ENCODE measurements at places on chromosomes 12 and 14. TPM values are rescaled to one million over a fixed set of nuclear protein-coding genes. Genes with fewer than 3 reads are reported as not detected.

DNA sequence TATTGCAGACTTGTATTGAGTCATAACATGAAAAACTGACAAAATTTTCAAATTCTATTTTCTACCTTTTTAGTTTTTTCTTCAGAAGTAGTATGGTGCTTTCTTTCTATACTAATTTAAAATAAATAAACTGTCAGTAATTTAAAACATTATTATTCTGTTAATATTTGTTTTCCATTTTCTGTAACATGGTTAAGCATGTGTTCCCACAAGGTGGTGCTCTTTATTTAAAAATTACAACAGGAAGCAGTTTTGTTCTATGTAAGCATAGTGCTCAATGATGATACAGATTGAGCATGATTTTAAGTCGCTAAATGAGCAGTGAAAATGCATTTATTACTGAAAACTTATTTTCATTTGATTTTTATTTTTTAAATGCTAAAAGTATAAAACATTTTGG lies 114.6 kb downstream of the PPFIA2 start:
- DNase-seq: no peak

GRCh38 chr12:102479099-102479885 lies 1.1 kb downstream of the IGF1 start:
- no peak for DNase-seq

DNA sequence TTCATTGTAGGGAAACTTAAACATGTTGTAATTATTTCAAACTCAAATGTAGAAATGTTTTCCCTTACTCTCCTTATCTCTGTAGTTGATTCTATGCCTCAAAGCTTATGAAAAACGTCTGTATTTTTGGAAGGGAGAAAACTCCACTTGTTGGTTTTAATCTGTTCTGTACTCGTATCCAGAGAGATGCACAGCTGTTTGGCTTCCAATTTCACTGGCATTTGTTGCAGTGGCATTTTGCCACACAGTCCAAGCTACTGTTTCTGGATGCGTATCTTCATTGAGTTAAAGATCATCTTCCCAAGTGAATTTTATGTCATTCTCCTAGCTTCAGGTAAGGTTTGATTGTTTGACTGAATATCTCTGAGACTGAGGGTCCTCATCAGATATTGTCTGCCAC lies 481.4 kb downstream of the TRHDE start:
- DNase-seq: no peak

GRCh38 chr12:81956468-81956860 lies 197.3 kb upstream of the PPFIA2 start:
- no peak for DNase-seq

PELI2 gene
- 28.9 TPM for total RNA-seq

GRCh38 chr14:24475261-24475660 lies 32.7 kb upstream of the SDR39U1 start:
- DNase-seq: no peak

DNA sequence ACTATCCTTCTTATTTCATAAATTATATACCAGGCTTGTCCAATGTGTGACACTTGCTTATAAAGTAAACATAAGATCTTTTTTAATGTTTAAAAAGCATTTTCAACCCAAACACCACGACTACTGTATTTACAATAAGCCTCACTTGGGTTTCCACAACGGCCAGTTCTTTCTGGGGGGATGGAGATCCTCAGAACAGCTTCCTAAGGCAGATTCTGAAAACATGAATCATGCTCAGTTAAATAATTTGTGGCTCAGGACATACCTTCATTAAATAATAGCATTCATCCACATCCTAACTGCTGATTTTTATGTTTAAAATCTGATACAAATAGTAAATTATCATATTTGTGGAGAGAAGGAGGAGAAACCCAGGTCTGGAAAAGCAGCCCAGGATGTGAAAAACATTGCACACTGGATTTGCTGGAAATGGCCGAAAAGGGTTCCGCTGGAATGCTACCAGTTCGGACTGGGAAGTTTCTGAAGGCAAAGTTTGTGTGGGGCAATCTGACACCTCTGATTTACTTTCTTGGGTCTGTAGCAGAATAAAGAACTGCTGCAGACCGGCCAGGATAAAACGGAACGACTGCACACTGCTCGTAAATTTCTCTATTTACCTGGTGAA lies 597 bp downstream of the GLT8D2 start:
- no peak for DNase-seq

SCN8A gene
- total RNA-seq: 4.1 TPM

- DNase-seq: no peak
Observed at GRCh38 chr14:80491131-80491530, 279.8 kb upstream of the DIO2 start.

- DNase-seq: no peak
Observed at GRCh38 chr12:52910248-52910883, 5.5 kb upstream of the KRT8 start.

- peak; percentile 47 for DNase-seq
Observed at GRCh38 chr14:80213602-80214001, 2.3 kb upstream of the DIO2 start.

PLEKHG7 gene
- total RNA-seq: 1.0 TPM

DNA sequence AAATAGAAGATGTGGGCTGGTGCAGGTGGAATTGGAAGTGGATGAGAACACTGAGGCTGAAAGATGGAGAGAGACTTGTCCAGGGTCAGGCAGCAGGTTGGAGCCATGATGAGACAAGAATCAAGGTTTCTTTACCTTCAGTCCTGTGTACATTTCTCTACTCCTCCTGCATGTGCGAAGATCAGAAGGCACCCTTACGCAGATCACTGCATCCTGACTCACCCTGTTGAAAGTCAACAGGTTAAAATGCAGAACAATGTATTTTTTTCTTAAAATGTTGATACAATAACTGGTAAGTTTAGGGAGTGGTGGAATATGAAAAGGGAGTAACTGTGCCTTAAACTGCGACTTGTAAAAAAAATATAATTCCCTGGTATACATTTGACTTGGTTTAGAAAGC lies 47.8 kb downstream of the TESPA1 start:
- DNase-seq: no peak

DNA sequence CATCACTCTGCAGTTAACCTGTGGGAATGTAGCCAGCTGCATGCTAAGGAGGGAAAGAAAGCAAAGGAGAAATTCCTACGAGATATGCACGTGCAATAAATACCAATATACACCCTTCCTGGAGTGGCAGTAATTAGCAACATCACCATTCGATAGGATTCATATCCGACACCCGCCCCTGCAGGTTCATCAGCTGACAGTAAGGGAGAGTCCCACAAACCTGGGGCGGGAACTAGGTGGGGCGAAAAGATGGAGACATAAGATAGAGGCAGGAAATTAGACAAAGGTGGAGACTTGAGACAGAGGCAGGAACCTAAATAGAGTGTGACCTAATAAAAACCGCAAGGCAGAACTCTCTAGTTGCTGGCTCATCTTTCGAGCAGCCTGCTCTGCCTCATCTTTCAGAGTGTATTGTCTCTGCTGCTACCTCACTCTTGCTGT lies 51.6 kb downstream of the PLEKHG3 start:
- peak; percentile 74 for DNase-seq

Measured in Peyer's patch (tissue), 4 donors.